ENCODE measurements at places on chromosomes 3 and 15.

GRCh38 chr3:138653567-138653966, 45.0 kb downstream of the FAIM start:
- no peak for DNase-seq

DNA sequence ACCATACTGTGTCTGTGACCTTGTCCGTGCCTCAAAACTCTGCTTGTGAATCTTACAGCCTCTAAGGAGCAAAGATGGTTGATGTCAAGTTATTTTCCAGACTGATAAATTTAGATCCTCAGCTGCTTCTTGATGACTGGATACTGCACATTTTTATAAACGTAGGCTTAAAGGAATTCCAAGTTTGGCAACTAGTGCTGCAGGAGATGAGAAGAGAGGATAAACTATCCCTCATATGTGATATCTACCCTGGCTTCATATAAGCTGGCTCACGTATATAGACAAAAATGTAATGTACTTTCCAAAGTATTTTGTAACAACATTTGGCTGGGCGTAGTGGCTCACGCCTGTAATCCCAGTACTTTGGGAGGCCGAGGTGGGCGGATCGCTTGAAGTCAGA, 89.6 kb downstream of the GMPS start:
- DNase-seq: no peak

DNA sequence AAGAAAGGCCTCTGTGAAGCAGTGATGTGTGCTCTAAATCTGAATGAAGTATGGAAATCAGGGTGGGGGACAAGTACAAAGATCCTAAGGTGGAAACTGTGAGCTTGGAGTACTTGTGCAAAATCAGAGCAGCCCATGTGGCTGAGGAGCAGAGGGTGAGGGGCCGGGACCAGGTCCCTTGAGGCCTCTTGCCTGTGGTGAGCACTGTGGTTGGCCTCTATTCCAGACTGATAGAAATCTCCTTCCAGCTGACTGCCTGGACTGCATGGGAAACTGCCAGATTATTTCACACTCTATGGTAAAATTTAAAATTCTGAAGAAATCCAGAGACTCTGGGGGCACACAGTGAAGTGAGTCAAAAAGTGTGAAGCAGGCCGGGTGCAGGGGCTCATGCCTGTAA, 81.4 kb downstream of the TM4SF4 start:
- DNase-seq: no peak

DNA sequence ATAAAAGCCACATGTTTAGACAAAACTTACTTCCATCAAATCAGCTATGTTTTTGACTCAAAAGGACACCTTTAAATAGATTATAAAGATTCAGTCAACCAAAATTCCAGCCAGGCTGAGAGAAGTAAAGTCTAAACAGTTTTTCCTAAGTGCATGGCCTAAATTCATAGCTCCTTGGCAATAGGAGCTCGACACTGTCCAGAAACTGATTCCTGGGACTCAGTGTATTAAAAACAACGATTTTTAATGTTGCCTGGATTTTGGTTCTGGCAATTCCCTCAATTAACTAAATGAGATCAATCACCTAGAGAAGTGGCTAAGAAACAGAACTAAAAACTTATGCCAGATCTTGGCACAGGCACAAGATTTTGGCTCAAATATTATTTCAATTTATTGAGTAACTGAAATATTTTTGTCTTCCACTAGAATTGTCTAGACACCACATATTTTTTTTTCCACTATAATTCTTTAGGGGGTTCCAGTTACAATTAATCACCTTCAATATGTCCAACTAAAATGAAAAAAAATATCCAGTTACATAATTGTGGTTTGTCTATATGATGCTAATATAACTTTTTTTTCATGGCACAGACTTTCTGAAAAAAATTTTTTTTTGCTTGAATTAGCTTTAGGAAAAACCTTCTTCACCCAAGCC, 135.9 kb downstream of the TFDP2 start:
- DNase-seq: no peak

DNA sequence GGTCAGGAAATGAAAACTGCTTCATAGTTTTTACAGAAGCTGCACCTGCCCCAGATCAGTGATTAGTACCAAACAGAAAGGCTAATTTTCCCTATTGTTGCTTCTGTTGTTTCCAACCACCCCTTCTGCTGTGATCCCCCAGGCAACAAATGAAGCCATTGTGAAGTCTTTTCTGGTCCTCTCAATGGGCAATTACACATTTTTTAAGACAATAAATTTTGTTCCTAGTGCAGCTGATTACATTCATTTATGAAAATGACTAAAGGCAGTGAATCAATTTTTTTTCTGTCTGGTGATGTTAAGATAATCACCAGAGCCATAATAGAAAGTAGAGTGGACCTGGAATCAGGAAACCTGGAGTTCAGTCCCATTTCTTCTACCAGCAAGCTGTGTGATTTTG, 32.7 kb downstream of the GLDN start:
- DNase-seq: no peak

GRCh38 chr3:64594134-64594533, 93.7 kb downstream of the ADAMTS9 start:
- DNase-seq: no peak

- no peak for DNase-seq
These were observed 50.9 kb upstream of the SPRED1 start for GRCh38 chr15:38201714-38202113.

GRCh38 chr15:87866961-87867360, 389.6 kb downstream of the NTRK3 start:
- DNase-seq: no peak

DNA sequence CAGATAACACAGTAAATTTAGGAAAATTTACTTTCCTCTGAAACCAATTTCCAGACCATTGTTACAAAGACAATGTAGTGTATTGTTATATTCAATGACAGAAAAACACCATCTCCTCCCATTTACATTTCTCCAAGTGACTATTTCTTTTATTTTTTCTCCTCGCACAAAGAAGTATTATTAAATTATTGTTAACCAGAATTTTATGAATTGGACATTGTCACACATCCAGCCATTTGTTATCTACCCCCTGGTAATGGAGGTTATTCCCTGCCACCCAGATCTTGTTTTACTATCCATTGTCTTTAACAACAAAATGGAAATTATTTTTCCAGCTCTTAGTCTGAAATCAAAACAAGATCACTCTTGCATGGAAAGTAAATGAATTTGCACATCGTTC, 511.3 kb downstream of the FGF12 start:
- no peak for DNase-seq

DNA sequence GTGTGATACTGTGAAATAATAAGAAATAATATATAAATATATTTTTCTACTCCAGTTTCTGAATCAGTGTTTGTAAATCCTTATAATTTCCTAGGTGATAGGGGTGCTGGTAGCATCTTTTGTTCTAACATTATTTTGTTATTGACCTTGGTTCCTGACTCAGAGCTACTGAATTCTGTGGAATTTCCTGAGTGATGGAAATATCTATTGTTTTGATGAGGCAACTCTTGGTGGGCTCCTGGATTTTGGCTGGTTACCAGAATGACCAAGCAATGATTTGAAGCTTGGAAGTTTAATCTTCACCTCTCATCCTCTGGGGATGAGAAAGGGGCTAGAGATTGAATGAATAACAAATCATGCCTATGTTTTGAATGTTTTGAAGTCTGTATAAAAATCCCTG, 377.3 kb downstream of the LPP start:
- DNase-seq: no peak

- DNase-seq: no peak
These were observed 216.8 kb upstream of the RBMS3 start for GRCh38 chr3:29064085-29064484.

DNA sequence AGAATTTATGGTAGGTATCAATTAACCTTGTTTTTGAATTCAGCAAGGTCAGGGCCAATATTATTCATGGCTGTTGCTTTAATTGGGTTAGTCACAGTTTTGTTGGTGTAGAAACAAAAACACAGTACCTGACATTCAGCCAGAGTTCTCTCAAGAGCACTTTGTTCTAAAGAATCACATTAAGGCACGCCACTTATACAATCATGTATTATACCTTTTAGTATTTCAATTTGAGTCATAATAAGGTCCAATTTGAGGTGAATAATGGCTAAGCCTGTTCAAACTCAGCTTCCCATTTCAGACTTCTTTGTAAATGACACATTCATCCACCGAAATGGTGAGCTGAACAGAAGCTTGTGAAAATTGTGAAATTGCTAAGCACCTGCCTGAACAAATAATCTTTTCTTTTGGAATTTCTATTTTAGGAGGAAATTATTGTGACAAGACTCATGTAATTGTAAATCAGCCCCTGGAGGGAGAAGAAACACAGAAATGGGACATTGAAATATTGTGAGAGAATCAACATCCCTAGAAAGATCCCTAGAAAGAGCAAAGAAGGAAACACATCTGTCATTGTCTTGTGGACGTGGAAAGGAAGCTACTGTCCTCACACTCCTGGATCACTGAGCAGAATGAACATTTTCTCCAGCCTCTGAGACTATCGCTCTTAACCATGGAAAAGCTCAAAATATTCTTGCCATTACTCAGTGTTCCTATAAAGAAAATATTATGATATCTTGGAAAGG, 29.3 kb downstream of the RIOX2 start:
- DNase-seq: no peak

DNA sequence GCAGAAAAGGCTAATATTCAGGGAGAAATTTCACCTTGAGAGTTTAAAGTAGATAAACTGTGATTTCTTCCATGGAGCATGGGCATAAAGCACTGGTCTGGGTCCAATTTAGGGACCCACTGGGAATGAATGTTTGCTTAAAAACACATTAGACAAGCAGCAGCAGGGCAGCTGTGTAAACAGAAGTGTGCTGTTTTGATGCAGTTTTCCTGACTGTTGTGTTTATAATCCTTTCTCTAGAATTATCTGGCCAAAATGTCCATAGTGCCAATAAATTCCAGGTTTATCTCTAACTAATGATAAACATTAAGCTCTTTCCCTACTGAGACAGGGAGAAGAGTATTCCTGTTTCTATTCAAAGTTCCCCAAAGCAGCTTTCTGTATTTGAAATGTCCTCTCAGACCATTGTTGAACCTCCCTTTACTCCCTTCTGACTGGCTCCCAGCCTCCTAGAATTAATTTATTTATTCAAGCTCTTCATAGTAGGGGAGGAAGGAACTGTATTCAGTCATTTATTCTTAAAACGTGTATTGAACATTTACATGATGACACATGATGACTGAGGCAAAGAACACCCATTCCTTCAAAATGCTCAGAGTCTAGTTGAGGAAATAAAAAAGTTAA, 7.0 kb upstream of the TM4SF18 start:
- peak; percentile 30 for DNase-seq

DNA sequence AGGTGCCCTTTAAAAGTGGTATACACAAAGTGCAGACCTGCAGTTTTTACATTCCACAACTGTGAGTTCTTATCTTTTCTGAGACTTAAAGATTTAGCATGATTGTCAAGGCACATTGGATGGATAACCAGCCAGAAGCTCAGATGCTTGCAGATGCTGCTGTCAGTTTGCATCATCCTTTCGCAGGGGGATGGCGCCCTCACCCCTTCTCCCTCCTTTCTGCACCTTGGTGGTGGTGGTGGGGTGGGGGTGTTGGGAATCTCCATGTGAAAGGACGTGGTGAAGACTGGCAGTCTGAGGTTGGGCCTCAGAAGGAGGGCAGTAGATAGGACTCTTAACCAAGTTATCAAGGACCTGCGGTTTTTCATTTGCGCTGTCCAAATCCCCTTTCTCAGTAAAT, 309.6 kb upstream of the SEMA6D start:
- DNase-seq: no peak

GRCh38 chr3:12663401-12663935, 449 bp downstream of the RAF1 start:
- DNase-seq: peak; percentile 57

- no peak for DNase-seq
These were observed 135.4 kb downstream of the UACA start for GRCh38 chr15:70627734-70628548.

- no peak for DNase-seq
These were observed 43.1 kb downstream of the SAMMSON start for GRCh38 chr3:70042641-70043040.

- DNase-seq: no peak
These were observed 83.3 kb upstream of the MYO5C start for GRCh38 chr15:52378746-52379394.

DNA sequence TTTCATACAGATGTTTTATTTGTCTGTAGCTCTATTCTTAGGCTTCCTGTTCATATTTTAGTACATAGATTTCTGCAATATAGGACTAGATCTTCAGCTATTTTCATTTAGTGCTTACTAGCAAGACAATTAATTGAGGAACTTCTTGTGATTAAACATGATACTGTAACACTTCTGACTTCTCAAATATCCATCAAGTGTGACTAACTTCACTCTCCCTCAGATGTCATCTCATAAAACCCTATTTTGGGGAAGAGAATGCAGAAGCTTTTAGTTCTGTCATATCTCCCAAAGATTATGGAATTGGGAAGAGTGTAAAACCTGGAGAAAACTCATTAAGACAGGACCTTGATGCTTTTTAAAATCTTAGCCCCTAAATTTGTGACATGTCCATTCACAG, 28.6 kb upstream of the GOLIM4 start:
- DNase-seq: no peak

DNA sequence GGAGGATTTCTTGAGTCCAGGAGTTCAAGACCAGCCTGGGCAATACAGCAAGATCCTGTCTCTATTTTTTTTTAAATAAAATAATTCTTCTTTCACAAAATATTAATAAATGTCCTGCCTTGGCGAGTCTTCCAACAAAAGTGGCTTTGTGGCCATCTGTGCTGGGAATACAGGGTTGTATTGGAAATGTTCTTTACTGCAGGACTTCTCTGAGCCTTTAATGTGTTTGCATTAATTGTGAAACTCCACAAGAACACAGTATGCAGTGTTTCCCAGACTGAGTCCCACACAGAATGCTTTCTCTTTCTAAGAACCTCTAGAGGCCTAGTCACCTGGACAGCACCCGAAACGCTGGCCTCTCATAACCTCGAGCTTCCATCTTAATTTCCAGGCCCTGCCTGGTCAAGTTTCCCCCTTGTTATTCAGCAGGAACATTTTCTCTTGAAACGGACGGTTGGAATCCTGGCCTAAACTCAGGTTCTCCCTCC, 85.4 kb upstream of the ARRDC4 start:
- no peak for DNase-seq

DNA sequence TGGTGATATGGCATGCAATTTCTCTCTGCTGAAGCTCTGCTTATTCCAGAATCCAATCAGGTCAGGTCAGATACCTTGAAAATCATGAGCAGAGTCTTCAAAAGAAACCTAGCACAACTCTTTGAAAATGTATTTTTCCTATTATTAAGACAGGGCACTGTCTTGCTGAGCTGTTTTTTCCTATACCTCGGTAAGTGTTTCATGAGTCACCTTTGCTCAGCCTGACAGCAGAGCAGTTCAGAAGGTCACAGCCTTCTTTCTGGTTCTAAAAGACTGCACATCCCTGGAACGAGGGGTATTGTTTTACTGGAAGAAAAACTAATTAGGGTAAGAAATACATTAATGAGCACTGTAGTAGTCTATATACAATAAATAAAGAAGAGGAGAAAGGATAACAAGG, 422.0 kb downstream of the SOX2 start:
- DNase-seq: no peak

DNA sequence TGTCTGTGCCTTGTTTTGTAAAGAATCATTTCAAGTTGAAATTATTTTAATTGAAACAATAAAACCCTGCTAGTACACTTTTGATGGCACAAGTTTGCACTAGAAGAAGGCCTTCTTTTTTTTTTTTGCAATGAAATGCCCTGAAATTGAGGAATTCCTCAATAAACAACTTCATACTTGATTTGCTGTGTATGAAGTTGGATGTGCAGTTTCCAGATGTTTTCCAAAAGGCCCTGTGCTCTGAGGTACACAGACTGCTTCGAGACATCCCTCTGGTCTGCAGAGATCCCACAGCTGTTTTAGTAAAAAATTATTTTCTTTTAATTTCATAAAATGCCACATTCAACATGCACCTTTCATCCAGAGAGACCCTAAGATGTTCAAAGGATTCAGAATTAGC, 48.9 kb downstream of the HES1 start:
- DNase-seq: no peak

All from G401 (cell line).